Motor neuron (in vitro differentiated cells): ENCODE measurements at places on chromosomes 4 and X.

DNA sequence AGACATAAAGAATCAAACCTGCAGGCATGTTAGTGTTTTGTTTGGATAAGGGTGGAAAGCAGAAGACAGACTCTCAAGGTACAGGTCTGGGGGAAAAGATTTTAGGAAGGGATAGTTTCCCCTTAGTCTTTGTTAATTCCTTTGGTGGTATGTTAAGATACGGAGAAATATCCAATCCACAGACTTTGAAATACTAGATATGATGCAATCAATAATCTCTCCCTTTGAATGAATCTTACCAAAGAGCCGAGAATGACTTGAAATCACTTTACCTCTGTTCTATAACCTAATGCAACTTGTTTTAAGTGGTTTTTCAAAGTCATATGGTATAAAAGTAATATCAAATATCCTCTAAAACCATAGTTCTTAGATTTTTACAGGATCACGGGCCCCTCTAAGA is 5.3 kb upstream of the BDH2 start:
- ATAC-seq, result no peak

DNA sequence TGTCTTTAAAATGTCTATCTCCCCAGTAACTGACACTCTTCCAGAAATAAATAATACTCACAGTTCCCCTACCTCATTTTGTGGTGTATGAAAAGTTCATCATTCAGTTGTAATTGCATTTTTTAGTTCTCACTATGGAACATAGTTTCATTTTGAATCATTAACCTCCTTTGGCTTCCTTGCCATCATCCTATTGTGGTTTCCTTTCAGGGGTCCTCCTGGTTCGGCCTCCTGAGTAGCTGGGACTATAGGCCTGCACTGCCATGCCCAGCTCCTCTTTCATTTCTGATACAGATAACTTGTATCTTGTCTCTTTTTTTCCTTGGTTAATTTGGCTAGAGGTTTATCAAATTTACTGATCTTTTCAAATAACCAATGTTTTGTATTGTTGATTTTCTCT is 23.1 kb upstream of the BLTP1 start:
- no peak for ATAC-seq

GRCh38 chrX:87578978-87579377 is 61.4 kb downstream of the KLHL4 start:
- no peak for ATAC-seq

- ATAC-seq, result no peak
Observed at GRCh38 chrX:114842181-114842580, 175.2 kb downstream of the IL13RA2 start.

DNA sequence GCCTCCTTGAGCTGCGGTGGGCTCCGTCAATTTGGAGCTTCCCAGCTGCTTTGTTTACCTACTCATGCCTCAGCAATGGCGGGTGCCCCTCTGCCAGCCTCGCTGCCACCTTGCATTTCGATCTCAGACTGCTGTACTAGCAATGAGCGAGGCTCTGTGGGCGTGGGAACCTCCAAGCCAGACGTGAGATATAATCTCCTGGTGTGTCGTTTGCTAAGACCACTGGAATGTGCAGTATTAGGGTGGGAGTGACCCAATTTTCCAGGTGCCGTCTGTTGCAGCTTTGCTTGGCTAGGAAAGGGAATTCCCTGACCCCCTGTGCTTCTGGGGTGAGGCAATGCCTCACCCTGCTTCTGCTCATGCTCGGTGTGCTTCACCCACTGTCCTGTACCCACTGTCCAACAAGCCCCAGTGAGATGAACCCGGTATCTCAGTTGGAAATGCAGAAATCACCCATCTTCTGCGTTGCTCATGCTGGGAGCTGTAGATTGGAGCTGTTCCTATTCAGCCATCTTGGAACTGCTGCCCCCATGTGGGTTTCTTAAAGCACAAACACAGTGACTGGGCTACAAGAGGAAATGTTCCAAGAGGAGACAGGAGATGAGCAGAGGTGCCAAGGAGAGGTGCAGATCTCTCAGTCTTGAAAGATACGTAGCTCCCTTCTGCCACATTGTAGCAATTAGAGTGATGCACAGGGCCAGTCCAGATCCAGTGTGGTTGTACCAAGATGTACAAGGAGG is 193.0 kb upstream of the IGFBP7 start:
- no peak for ATAC-seq

- no peak for ATAC-seq
Observed at GRCh38 chr4:86108137-86108536, 251.7 kb downstream of the MAPK10 start.

- ATAC-seq, result peak; percentile 65
Observed at GRCh38 chr4:156615066-156615531, 356.5 kb downstream of the PDGFC start.

- ATAC-seq, result no peak
Observed at GRCh38 chrX:49237060-49237459, 1.8 kb downstream of the CCDC22 start.

DNA sequence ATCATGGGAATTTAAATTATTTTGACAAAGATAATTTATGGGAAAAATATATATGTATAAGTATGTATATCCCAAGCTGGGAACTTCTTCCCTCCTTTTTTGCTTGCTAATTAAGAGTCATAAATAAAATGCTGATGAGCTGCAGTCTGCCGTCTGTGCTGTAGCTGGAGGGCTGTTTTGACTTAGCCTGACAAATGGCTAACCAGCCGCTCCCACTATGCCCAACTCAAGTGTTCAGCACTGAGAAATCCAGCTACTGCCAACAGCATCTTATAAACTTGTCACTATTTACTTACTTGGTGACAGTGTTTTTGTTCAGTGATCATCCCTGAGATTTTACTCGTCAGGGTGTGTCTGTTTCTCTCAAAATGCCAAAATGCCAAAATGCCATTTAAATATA is 171.2 kb upstream of the PGRMC2 start:
- peak; percentile 62 for ATAC-seq

DNA sequence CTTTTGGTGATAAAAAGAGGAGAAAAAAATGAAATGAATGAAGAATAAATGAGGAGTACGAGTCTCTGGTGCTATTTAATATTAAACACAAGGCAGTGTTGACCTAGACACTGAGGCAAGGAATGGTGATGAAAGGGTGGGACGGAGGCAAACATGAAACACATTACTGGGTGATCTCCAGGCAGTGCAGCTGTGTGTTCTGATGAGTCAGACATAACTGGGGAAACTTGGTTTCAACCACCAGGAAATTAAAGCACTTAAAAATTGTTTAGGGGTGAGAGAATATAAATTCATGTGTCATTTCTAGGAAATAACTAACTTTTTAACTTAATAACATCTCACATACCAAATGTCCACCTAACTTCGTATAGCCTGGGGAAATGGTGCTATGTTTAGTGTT is 19.7 kb upstream of the CXCL6 start:
- ATAC-seq, result no peak

GRCh38 chr4:27123123-27123768 is 262.6 kb downstream of the STIM2 start:
- ATAC-seq, result no peak

DNA sequence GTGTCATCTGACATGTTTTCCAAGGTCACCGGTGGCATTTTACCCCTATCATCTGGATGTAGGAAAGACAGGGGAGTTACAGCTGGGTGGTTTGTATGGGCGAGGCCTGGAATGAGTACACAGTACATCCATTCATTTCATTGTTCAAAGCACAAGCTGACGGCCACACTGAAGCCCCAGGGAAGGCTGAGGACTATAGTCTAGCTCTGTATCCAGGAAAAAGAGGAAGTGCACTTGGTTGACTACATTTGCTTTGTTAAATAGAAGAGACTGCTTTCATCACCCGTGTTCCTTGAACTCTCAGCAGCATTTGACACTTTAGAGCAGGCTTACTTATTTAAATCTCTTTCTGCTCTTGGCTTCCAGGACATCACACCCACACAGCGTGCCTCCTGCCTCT is 1041.0 kb upstream of the TENM3 start:
- peak; percentile 98 for ATAC-seq

- ATAC-seq, result no peak
Observed at GRCh38 chr4:8618961-8619720, 26.6 kb downstream of the CPZ start.

GRCh38 chrX:101164766-101165590 is 54.6 kb upstream of the DRP2 start:
- ATAC-seq, result no peak

DNA sequence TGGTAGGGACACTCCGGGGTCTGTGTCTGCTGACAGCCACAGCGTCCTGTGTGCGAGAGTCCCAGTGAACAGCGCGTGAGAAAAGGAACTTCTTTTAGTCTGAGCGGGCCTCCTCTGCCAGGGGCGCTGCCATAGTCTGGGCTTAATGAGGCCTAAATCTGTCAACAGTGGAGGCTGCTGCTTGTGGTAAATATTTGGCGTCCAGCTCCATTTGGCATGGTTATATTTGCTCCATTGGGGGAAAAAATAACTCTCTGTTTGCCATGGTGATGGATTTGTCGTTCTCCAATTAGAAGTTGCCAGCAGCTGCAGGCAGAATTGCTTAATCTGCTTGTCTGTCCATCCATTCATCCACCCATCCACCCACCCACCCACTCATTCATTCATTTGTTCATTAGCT is 71.4 kb upstream of the PSAPL1 start:
- no peak for ATAC-seq

DNA sequence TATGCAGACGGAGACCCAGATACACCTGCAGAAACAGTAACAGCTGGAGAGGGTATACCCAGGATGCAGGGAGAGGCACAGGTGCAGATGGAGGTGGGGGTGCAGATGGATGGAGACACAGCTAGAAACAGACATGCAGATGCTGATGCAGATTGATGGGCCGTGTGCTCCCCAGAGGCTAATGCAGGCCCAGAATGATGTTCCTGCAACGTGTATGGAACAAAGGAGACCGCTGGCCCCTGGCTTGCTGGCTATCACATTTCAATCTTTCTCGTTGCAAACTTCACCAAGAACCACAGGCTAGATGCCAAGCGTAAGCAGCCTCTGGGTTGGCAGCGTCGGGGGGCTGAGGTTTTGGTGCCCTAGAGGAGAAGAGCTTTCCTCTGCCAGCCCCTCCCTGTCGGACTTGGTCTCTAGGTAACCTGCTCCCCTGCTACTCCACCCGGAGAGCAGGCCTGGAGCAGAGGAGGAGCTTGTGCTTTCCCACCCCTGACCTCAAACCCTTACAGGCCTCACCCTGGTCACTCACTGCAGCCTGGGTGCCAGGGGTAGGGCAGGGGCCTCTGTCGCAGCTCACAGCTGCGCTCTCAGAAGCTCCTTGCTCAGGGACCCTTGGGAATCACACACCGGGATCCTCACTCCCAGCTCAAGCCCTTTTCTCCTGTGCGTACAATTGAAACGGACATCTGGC is 69.0 kb upstream of the PSAPL1 start:
- no peak for ATAC-seq

- ATAC-seq, result no peak
Observed at GRCh38 chr4:309807-310206, 4.5 kb upstream of the ZNF732 start.

DNA sequence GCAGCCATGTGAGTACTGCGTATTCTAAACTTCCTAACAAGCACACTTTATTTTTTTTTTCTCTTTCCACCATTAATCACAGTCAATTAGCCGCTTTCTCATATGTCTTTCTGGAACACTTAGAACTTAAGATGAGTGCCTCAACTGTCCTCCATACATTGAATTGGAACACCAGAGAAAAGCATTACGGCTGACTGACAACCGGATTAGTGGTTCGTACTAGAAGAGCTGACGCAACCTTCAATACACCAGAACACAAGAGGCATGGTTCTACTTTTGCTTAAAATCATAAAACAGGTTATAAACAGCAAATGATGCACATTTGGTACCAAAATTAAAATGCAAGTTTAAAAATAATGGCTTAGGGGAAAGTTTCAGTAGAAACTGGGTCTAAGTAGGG is 3.3 kb downstream of the TMEM47 start:
- ATAC-seq, result no peak

DNA sequence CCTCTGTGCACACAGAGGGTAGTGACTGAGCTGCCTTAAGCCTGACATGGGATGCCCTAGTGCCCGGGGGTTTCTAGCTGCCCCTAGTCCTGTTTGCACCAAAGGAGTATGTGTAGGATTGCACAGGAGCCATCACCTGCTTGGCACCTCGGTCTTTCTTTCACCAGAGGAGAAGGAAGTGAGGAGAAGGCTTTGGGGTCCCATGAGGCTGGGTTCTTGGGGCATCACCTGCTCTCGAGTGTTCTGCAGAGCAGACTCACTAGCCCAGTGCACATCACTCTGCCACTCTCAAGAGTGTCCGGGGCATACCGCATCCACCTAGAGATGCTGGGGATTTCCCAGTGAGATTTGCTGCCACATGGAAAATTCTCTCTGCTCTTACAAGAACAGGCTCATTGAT is 40.5 kb upstream of the GPR78 start:
- ATAC-seq, result no peak

GRCh38 chr4:96835991-96836390 is 996.1 kb downstream of the PDHA2 start:
- no peak for ATAC-seq

DNA sequence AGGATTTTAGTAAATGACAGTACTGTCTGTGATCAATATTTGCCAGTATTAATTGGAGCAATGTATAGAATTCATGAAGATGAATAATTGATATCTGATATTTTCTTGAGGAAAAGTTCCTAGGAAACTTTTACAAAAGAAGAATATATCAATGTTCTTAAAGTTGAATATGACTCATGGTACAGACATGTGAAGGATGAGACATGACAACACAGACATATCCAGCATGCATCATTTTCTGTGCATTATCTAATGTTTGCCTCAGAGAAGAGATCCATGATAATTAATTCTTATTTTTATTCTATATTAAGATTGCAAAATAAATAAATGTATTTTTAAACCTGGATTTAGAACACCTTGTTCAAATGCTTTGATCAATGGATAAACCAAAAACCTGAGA is 452.9 kb upstream of the EPHA5 start:
- no peak for ATAC-seq

DNA sequence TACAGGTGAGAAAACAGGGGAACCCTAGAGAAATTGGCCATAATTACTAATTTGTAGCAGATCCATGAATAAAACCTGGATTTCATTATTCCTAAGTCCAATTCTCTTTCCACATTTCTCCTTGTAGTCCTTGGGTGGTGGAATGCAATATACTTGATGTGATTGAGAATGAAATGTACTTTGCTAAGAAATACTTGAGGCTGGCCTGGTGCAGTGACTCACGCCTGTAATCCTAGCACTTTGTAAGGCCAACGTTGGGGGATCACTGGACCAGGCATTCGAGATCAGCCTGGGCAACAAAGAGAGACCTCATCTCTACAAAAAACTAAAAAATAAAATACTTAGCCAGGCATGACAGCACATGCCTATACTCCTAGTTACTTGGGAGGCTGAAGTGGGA is 15.9 kb downstream of the TMEM184C start:
- no peak for ATAC-seq

- no peak for ATAC-seq
Observed at GRCh38 chr4:161519611-161520010, 644.2 kb downstream of the FSTL5 start.

- no peak for ATAC-seq
Observed at GRCh38 chrX:45747905-45748304, 547.2 kb upstream of the DIPK2B start.

DNA sequence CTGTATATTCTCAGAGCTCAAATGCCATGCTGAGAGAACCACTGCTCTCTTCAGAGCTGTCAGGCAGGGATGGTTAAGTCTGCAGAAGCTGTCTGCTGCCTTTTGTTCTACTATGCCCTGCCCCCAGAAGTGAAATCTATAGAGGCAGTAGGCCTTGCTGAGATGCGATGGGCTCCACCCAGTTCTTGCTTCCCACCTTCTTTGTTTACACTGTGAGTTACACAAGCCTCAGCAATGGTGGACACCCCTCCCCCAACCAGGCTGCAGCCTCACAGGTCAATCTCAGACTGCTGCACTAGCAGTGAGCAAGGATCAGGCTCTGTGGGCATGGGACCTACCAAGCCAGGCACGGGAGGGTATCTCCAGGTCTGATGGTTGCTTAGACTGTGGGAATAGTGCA is 271.6 kb downstream of the CENPC start:
- ATAC-seq, result no peak
